ENCODE measurements at places on chromosomes 11 and 22.
A peak's percentile ranks its signal among the peaks of the same experiment; 100 is the strongest.

DNA sequence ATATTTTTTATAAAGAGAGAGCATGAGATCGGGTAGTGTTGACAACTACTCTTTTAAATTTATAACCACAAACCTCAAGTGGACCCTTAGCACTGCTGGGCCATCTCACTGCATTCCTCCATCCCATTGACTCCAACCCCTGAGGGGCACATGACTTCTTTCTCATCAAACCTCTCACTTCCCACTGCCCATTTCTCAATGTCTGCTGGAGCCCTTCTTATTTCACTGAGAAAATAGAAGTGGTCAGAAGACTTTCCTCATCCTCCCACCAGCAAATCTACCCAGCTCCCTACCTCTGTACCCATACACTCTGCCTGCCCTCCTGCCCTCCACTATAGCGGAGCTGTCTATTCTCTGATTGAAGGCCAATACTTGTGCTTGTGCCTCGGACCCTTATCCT, 370.6 kb upstream of the MPPED2 start:
- no peak for DNase-seq

GRCh38 chr11:95790933-95791708, 823 bp downstream of the CEP57 start:
- DNase-seq = no peak

GRCh38 chr11:75689863-75690609, 21.2 kb upstream of the MAP6 start:
- DNase-seq = no peak

DNA sequence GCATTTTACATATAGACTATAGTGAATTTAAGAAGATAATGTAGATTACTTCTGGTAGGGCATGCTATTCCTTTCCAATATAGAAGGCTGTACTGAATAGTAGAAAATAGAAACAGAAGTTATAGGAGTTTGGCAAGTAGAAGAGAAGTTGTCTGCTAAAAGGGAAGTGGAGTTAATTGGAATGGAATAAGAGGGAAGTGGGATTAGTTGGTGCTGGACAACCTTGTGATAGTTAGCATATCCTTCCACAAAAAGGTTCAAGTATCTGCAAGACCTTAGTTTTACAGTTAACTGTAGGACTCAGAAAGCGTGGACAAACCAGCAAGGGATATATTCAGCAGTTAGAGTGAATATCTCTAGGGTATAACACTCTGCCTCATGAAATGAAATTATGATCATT, 185.5 kb downstream of the SWAP70 start:
- no peak for DNase-seq

DNA sequence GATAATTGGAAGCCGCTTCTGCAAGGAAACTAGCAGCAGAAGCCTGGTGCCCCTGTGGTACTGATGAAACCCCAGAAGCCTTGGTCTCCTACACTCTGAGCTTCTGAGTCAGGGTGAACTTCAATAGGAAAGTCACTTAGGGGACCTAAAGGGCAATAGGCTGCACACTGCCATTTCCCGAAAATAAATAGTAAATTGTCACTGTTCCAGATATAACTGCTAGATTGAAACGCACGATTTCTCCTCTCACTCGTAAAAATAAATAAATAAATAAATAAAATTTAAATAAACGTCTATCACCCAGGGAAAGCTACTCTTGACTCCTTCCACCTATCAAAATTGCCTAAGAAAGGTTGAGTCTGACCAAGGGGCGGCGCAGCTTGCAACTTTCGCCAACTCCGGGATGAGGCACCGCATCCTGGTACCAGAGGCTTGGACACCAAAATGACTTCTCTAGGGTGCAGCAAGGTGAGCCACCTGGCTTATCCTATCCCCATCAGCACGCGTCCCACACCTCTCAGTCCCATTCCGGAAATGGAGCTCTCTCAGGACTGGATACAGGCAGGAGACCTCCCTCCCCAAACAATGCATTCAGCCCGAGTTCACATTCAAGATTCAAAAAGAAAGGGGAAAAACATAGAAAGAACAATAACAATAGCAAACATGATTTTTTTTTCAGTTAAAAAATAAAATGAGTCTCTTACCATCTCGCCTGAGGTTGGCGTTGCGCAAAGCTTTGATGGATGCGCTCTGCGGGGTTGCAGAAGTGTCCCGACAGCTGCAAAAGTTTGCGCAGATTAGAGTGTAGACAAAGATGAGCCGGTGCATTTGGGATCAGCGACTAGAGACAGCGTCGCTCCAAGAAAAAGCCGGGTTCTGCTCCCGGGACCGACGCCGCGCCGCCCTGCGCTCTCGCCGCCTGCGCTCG, 583 bp downstream of the PDGFD start:
- DNase-seq = peak; percentile 41

DNA sequence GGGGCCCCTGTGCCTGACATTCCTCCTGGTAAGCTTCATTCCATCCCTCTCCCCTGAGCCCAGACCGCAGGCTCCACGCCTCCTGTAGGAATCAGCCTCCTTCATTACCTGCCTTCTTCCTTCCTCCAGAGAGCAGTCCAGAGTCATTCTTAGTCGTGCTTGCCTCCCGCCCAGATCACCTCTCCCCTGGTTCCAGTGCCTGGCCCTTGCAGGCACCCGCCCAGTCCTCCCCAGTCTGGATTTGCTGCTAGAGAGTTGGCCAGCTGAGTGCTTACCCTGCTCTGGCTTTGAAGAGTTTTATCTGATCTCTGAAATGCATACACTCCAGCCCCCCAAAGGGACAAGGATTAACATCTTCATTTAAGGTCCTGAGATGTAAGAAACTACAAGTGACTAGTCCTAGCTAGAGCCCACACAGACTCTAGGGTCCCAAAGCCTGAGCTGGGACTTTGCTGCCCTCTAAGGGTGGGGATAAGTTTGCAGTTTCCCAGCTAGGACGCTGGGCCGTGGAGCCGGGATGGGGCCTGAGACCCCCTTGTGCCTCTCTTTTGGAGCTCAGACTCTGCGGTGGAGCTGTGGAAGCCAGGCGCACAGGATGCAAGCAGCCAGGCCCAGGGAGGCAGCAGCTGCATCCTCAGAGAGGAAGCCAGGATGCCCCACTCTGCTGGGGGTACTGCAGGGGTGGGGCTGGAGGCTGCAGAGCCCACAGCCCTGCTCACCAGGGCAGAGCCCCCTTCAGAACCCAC, 1.6 kb downstream of the NR1H3 start:
- DNase-seq = no peak

DNA sequence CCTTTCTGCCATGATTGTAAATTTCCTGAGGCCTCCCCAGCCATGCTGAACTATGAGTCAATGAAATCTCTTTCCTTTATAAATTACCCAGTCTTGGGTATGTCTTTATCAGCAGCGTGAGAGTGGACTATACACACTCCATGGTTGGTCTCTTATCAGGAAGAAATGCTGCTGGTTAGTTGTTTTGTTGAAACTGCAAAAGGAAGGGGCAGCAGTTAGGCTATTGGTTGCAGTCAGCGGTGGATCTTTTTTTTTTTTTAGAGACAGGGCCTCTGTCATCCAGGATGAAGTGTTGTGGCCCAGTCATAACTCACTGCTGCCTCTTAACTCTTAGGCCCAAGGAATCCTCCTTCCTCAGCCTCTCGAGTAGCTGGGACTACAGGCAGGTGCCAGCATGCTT, 51.7 kb downstream of the HSD17B12 start:
- no peak for DNase-seq

DNA sequence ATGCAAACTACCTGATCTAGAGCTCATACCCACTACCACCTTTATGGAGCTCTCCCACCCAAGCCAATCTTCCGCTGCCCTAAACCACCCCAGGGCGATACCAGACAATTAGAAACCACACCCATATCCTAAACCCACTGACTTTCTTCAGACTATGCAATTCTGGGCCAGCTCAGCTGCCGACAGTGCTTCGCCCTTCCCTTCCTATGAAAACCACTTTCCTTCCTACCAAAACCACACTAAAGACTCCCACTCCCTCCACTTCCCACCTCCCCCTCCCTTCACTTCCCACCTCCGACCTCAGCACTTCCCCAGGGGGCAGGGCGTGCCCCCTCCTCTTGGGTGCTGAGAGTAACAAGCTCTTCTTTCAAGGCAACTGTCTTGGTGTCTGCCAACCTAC, 25.1 kb downstream of the B3GAT1 start:
- DNase-seq = no peak

DNA sequence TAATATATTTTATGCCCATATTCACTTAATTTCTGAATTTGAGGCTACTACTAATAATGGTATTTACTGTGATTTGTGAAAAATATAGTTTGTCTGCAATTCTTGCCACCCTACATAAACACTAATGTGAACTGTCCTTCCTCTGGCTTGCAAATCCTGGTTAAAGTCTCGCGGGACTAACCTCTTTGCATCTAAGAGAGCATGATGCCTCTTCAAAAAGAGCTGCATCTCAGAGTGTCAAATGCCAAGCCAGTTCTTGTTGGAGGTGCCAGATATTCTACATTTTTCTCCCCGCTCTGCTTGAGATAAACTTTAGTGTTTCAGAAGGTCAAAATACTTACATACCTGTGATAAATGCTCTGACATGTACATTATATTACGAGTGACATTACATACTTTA, 2.1 kb downstream of the ARHGAP42 start:
- no peak for DNase-seq

DNA sequence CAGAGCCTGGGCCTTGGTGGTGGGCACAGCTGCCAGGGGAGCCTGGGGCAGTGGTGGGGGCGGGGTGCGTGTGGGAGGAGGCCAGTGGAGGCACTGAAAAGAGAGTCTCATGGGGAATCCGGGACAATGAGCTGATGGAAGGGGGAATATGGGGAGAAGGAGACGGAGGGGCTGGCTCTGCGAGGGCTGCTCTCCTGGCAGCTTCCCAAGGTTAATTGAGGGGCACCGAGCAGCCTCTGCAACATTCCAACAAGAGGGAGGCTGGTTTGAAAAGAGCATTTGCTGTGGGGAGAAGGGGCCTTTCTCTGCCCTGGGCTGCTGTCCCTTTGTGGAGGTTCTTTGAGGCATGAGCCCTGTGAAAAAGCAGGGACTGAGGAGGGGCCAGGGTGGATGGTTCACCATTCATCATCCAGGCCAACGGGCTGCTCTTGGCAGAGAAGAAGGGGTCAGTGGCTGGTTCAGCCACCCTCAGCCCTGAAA, 9.4 kb upstream of the IGSF9B start:
- no peak for DNase-seq

- DNase-seq = peak; percentile 85
These were observed 22.1 kb downstream of the RIBC2 start for GRCh38 chr22:45435544-45436139.

DNA sequence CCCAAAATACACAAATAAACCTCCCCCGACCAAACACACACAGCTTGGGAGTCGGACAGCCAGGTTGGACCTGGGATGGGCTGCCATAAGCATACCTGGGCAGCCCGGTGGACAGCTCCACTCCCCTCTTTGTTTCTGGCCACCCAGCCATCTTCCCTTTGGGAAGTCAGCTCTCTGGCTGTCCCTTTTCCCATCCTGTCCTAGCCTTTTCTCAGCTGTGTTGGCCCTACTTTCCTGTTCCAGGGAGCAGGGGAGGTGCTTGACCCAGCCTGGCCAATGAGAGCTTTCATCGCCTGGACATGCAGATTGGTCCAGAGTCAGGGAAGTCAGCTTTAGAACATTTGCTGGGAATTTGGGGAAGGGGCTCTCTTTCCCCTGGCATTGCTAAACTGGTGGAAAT, 68.7 kb upstream of the NECTIN1 start:
- DNase-seq = no peak

GRCh38 chr11:133238495-133238894, 293.8 kb downstream of the OPCML start:
- no peak for DNase-seq

DNA sequence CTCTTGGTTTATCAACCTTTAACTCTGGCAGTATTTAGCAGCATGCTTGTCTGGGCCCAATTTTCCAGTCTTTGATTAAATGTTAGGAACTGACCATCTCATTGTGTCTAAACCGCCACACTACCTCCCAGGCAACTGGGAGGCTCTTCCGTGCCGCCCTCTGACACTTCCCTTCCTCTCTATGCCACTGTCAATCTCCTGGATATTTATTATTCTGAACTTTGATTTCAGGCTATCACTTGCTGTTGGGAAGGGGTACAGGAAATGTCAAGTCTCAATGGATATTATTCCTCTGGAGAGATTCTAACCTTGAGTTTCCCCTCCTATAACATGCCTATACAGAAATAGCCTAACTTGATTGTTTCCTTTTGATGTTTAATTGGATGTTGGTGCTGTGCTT, 222.9 kb upstream of the NARS2 start:
- DNase-seq = no peak

All from NCI-H524 (cell line).